Hepatocyte (in vitro differentiated cells): ENCODE measurements at places on chromosomes 12 and 14. TPM values are rescaled to one million over a fixed set of nuclear protein-coding genes. Genes with fewer than 3 reads are reported as not detected.

DNA sequence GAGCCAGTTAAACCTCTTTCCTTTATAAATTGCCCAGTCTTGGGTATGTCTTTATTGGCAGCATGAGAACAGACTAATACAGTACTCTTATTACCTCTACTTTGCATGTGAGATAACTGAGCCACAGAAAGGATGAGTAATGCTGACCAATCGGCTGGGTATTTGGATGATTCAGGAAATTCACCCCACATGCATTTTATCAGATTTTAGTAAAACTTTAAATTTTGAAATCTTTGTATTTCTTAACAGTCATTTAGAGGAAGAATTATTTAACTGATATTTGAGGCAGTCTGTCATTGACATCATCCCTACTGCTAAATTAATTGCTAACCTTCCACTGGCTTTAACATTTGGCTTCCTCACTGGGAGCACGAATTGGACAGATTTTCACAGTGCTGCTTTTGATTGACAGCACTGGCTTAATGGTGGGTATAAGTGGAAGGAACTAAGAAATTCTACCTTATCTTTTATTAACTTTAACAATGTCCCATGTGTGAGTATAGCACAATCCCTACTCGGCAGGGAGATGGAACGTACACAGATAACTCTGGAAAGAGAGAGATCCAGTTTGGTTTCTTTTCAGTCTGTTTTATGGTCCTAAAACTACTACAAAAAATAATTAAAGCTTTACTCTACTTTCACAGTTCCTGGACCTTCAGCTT is 261.0 kb downstream of the DACT1 start:
- no peak overlapping the region for H3K4me3 ChIP-seq
- no peaks in the 10 kb centered on the region for H3K27me3 ChIP-seq
- H3K4me1 ChIP-seq = no peaks in the 10 kb centered on the region
- peak overlapping the region; percentile 7 for H3K27ac ChIP-seq
- no peaks in the 10 kb centered on the region for H3K36me3 ChIP-seq

DNA sequence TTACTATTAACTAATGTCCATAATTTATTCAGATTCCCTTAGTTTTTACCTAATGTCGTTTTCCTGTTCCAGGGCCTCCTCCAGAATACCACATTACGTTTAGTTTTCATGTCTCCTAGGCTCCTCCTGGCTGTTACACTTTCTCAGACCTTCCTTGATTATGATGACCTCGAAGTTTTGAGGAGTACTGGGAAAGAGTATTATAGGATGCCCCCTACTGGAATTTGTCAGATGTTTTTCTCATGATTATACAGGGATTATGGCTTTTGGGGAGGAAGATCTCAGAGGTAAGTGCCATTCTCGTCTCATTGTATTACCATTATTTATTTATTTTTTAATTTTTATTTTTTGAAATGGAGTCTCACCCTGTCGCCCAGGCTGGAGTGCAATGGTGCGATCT is 17.7 kb upstream of the C1S start:
- H3K27me3 ChIP-seq = no peaks in the 10 kb centered on the region
- DNase-seq = peak; percentile 58
- no peak overlapping the region for H3K4me3 ChIP-seq
- no peak overlapping the region for H3K27ac ChIP-seq
- no peaks in the 10 kb centered on the region for H3K36me3 ChIP-seq
- no peaks in the 10 kb centered on the region for H3K4me1 ChIP-seq

DNA sequence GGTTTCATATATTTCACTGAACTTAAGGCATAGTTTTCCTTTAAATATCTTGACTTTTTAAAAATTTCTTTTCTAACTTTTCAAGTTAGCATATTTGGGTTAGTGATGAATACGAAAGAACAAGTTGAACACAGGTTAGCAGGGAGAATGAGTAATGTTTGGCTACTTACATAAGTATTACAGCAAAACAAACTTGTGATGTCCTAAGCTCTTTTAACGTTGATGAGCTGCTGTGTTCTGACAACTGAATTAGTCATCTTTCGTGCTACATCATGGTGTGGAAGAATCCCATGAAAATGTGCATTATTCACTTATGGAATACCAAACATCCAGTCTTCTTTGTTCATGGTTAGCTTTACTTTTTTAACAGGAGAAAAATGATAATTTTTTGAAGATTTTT is 36.3 kb upstream of the PDZRN4 start:
- no peak for DNase-seq
- H3K4me3 ChIP-seq = no peak overlapping the region
- no peaks in the 10 kb centered on the region for H3K4me1 ChIP-seq
- H3K27me3 ChIP-seq = no peaks in the 10 kb centered on the region
- H3K36me3 ChIP-seq = no peaks in the 10 kb centered on the region

DNA sequence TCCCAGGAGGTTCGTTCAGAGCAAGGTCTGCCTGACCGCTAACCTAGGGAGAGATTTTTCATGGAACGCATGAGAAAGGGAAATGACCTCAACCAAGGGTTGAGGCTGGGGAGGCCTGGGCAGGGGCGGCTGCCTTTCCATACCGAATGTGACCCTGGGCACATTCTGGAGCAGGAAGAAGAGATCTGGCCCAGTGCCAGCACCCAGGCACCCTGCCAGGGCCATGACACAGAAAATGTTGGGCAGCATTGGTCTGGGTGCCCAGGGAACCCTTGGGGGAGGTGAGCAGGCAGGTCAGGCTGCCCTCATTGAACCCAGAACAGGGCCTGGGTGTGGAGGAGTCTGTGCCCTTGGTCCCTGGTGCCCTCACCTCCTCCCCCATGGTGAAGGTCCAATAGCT is 106.8 kb downstream of the CALM1 start:
- peaks cover 5% of the 10 kb centered on the region for H3K4me1 ChIP-seq
- no peaks in the 10 kb centered on the region for H3K36me3 ChIP-seq
- no peak overlapping the region for H3K27ac ChIP-seq
- H3K27me3 ChIP-seq = no peaks in the 10 kb centered on the region
- H3K4me3 ChIP-seq = no peak overlapping the region
- no peak for DNase-seq

- no peak overlapping the region for H3K4me3 ChIP-seq
- H3K27ac ChIP-seq = peak overlapping the region; percentile 44
- no peaks in the 10 kb centered on the region for H3K36me3 ChIP-seq
- H3K27me3 ChIP-seq = no peaks in the 10 kb centered on the region
Measured at GRCh38 chr12:91239481-91239880, 56.9 kb upstream of the DCN start.

BTG1 gene
- 61.2 and 72.0 TPM in 2 replicates for total RNA-seq

- no peaks in the 10 kb centered on the region for H3K27me3 ChIP-seq
- no peaks in the 10 kb centered on the region for H3K36me3 ChIP-seq
- DNase-seq = no peak
- peaks cover 4% of the 10 kb centered on the region for H3K4me1 ChIP-seq
- no peak overlapping the region for H3K27ac ChIP-seq
Measured at GRCh38 chr12:130111965-130112496, 50.2 kb upstream of the FZD10 start.

SYT1 gene
- 1.8 and 2.5 TPM in 2 replicates for total RNA-seq

GRCh38 chr14:62189698-62190097 is 427.5 kb downstream of the SNAPC1 start:
- H3K4me1 ChIP-seq = no peaks in the 10 kb centered on the region
- no peaks in the 10 kb centered on the region for H3K36me3 ChIP-seq
- H3K4me3 ChIP-seq = no peak overlapping the region
- no peaks in the 10 kb centered on the region for H3K27me3 ChIP-seq
- no peak for DNase-seq
- no peak overlapping the region for H3K27ac ChIP-seq

- H3K27ac ChIP-seq = no peak overlapping the region
- H3K4me1 ChIP-seq = no peaks in the 10 kb centered on the region
- H3K4me3 ChIP-seq = no peak overlapping the region
- no peaks in the 10 kb centered on the region for H3K27me3 ChIP-seq
Measured at GRCh38 chr14:101907619-101908018, 56.8 kb upstream of the DYNC1H1 start.

GPR135 gene
- 1.6 and 1.8 TPM in 2 replicates for total RNA-seq

IGFBP6 gene
- total RNA-seq = 21.8 and 25.1 TPM in 2 replicates

DNA sequence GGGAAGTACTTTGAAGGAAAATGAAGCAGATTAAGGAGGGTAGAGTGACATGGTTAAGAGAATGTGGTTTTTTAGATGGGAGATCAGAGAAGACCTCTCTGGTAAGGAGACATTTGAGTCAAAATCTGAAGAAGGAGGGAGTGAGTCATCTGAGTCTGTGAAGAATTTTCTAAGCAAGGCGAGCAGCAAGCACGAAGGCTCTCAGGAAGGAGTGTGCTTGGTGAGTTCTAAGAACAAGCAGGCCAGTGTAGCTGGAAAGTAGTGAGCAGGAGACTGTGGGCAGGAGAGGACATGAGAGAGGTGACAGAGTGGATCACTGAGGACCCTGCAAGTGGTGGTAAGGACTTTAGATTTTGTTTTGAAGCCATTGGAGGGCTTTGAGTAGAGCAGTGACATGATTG is 76.3 kb upstream of the FUT8 start:
- no peaks in the 10 kb centered on the region for H3K36me3 ChIP-seq
- peak overlapping the region; percentile 85 for H3K27ac ChIP-seq
- no peak overlapping the region for H3K4me3 ChIP-seq
- peaks cover 48% of the 10 kb centered on the region for H3K4me1 ChIP-seq
- DNase-seq = peak; percentile 35

LRTM2 gene
- not detected in 2 replicates for total RNA-seq

KCNC2 gene
- 0.07 TPM in 1 of 2 replicates, not detected in the other for total RNA-seq

IKZF4 gene
- 1.6 and 6.7 TPM in 2 replicates for total RNA-seq

- H3K27ac ChIP-seq = no peak overlapping the region
- H3K36me3 ChIP-seq = no peaks in the 10 kb centered on the region
- H3K4me1 ChIP-seq = no peaks in the 10 kb centered on the region
- H3K4me3 ChIP-seq = no peak overlapping the region
- no peak for DNase-seq
Measured at GRCh38 chr14:102898298-102898697, 24.2 kb upstream of the AMN start.

GRCh38 chr14:106039400-106039799 is 513.0 kb downstream of the TMEM121 start:
- no peak for DNase-seq
- H3K36me3 ChIP-seq = no peaks in the 10 kb centered on the region
- H3K27ac ChIP-seq = no peak overlapping the region

CCDC60 gene
- 0.24 and 0.47 TPM in 2 replicates for total RNA-seq

RND1 gene
- total RNA-seq = 25.8 and 39.1 TPM in 2 replicates

MYH6 gene
- total RNA-seq = not detected in 2 replicates

- H3K4me1 ChIP-seq = peaks cover 20% of the 10 kb centered on the region
- H3K4me3 ChIP-seq = no peak overlapping the region
- no peaks in the 10 kb centered on the region for H3K36me3 ChIP-seq
- DNase-seq = no peak
- no peaks in the 10 kb centered on the region for H3K27me3 ChIP-seq
- no peak overlapping the region for H3K27ac ChIP-seq
Measured at GRCh38 chr12:109944561-109945359, 44.7 kb downstream of the TCHP start.

DNA sequence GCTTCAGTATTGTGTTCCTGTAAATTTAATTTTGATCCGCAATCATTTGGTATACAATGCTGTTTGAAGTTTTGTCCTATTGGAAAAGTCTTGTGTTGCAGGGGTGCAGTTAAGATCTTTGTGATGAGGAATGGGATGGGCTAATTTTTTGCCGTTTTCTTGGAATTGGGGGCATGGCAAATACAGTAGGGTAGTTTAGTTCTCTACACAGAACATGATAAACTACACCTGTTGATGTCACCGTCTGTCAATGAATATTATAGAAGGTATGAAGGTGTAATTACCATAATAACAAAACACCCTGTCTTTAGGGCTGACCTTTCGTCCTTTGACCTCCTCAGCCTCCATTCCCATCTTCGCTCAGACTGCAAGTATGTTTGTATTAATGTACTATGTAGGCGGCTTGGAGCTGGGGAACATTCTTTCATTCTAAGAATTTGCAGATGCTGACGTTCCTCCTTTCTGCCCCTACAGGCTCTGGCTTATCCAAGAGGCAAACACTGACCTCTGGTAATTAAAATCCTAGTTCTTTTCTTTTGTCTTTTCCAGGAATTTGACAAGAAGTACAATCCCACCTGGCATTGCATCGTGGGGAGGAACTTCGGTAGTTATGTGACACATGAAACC is 1.7 kb downstream of the DYNLL1 start:
- no peak overlapping the region for H3K27ac ChIP-seq
- no peaks in the 10 kb centered on the region for H3K36me3 ChIP-seq
- H3K4me3 ChIP-seq = peak overlapping the region; percentile 91
- H3K27me3 ChIP-seq = no peaks in the 10 kb centered on the region

- H3K27ac ChIP-seq = no peak overlapping the region
- no peaks in the 10 kb centered on the region for H3K4me1 ChIP-seq
- DNase-seq = peak; percentile 85
- no peaks in the 10 kb centered on the region for H3K27me3 ChIP-seq
- H3K36me3 ChIP-seq = no peaks in the 10 kb centered on the region
Measured at GRCh38 chr12:6038160-6038559, 86.3 kb downstream of the VWF start.

PTHLH gene
- 1.8 and 4.5 TPM in 2 replicates for total RNA-seq

RAPGEF3 gene
- 1.0 and 2.6 TPM in 2 replicates for total RNA-seq

GRCh38 chr12:10214136-10214894 is 1.6 kb downstream of the GABARAPL1 start:
- H3K4me3 ChIP-seq = peak overlapping the region; percentile 81
- H3K27ac ChIP-seq = peak overlapping the region; percentile 96
- no peaks in the 10 kb centered on the region for H3K36me3 ChIP-seq
- no peaks in the 10 kb centered on the region for H3K4me1 ChIP-seq
- H3K27me3 ChIP-seq = no peaks in the 10 kb centered on the region
- peak; percentile 46 for DNase-seq

- H3K27ac ChIP-seq = no peak overlapping the region
- no peak overlapping the region for H3K4me3 ChIP-seq
- no peaks in the 10 kb centered on the region for H3K4me1 ChIP-seq
- no peaks in the 10 kb centered on the region for H3K36me3 ChIP-seq
- H3K27me3 ChIP-seq = no peaks in the 10 kb centered on the region
- DNase-seq = no peak
Measured at GRCh38 chr14:79661752-79662151, 549.6 kb downstream of the DIO2 start.

DPPA3 gene
- 0.23 TPM in 1 of 2 replicates, not detected in the other for total RNA-seq

WIF1 gene
- total RNA-seq = 4.3 and 5.5 TPM in 2 replicates

FSCB gene
- total RNA-seq = not detected in 2 replicates

DNA sequence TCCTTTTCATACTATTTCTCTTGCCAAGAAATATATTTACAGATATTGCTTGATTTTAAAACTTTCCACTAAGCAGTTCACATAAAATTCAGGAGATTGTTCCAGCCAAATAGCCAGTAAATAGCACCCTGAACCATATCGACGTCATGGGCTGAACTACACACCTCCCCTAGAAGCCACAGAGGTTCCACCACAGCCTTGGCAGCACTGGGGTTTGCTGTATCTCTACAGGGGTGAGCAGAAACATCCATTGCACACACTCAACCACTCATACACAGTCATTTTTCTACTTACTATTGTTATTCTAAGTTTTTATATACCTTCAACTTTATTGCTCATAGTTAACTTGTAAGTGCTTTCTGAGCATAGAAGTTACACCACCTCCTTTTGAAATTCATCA is 8.1 kb upstream of the EIF2S3B start:
- DNase-seq = no peak
- no peak overlapping the region for H3K4me3 ChIP-seq

SELPLG gene
- total RNA-seq = 0.37 and 0.72 TPM in 2 replicates

NCOR2 gene
- 12.9 and 40.3 TPM in 2 replicates for total RNA-seq
